ENCODE measurements at places on chromosomes 11 and 22.

GRCh38 chr11:69599502-69599901 is 41.5 kb upstream of the CCND1 start:
- no peak for DNase-seq

GRCh38 chr11:63683133-63683991 is 2.1 kb downstream of the RTN3 start:
- no peak for DNase-seq

- DNase-seq, result no peak
Measured at GRCh38 chr11:33936725-33937604, 45.1 kb upstream of the LMO2 start.

DNA sequence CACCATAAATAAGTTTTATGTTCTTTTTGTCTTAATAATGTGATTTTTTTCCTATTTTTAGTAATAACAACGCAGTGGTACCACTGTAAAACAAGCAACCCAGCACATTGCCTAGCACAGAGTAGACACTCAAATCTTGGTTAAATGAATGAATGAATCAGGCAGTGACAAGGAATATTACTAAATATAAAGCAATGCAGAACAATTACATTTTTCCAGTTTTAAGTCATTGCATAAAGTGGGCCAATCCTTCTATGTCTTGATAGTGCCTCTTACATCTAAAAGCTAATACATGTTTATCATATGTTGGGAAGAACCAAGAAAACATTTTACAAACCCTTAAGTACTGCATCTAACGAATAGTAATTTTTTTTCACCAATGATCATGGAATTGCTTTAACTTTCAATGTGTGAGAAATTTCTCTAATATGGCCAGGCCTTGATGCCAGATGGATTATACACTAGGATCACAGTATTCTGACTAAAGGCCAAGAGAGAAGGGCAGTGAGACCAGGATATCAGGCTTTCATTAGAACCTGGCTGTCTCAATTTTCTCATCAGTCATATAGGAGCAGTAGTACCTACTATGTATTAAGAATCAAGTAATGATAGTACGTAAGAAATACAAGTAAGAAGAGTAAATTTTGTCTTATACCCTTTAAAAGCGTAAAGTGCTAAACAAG is 88.5 kb downstream of the TRIM44 start:
- DNase-seq, result no peak

DNA sequence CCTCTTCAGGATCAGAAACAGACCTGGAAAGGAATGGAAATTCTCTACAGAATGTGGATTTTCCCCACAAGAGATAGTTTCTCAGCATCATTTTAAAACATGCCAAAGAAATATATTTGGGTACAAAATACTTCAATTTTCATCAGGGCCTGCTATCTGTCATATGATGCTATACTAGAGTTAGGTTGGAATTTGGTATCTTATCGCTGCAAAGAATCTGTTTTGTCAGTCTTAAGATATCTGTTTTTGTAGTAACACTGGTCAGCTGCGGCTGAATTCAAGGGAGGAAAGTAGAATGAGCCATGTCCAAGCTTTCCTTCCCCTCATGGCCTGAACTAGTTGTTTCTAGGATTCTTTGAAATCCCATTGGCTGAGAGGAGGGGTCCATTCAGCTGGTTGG is 806.4 kb downstream of the KCNA4 start:
- no peak for DNase-seq

- DNase-seq, result no peak
Measured at GRCh38 chr11:125950696-125951651, 5.1 kb downstream of the VSIG10L2 start.

DNA sequence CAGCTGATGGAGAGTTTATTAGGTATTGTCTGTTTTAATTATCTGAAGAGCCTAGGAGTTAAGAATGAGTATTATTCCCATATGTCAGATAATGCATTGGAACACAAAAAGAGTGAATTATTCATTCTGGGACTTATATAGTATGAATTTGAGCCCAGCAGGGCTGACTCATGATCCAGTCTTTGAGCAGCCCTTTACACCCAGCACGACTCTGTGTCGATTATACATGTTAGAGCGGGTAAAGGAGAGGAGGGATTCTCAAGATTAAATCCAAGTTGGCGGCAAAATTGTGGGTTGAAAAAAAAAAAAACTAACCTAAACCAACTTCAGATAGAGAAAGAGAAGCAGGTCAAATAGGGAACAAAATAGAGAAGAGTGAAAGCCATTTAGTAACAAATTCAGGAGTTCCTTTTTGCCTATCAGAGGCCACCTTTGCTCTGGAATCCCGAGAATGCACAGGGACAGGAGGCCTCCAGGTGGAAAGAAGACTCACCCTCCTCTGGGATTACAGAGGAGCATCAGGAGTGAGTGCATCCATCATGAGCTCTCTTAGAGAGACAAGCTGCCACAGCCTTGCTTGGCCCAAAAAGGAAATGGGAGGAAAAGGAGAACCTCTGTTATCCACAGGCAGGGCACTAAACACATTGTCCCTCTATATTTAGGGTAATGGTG is 3.1 kb downstream of the MRGPRX1 start:
- no peak for DNase-seq

DNA sequence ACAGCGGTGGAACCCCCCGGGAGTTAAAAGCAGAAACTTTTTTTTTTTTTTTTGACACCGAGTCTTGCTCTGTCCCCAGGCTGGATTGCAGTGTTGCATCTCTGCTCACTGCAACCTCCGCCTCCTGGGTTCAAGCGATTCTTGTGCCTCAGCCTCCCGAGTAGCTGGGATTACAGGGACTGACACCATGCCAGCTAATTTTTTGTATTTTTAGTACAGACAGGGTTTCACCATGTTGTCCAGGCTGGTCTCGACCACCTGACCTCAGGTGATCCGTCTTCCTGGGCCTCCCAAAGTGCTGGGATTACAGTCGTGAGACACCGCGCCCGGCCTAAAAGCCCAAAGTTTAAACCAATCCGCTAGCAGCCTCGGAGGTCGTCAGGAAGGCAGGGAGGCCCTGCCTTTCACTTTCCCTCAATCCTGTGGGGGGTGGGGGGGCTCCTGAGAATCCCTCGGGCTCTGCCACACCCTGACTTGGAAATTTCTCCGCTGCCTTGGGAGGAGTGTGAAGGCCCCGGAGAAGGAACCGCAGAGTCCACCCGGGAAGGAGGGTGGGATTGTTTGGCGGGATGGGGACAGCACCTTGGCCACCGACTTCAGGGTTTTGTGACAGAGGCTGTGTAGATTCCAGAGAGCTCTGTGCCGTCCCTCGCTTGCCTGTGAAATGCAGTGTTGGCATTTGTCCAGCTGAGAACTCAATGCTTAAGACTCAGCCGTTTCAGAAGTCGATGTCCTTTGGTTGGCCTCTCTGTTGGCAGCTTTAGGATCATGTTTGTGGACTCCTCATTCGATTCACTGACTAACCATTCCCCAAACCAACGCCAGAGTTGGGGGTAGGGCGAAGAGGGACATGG is 1.0 kb downstream of the ARHGAP8 start:
- no peak for DNase-seq

DNA sequence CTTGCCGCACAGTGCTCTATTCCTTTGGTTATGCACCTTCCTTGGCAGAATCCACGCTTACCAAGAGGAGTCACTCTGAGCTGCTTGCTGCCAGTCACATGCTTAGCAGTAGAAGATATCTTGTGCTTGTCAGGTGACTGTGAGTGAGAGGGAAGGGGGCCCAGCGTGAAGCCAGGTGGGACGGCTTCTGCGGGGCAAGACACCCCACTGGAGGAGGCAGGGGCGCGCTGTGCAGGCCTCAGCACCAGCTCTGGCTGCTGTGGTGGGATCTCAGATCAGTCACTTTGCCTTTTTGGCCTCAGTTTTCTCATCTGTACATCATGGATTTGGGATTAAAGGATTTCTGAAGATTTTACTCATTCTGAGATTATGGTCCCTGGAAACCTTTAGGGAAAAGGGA is 63.9 kb upstream of the B3GAT1 start:
- DNase-seq, result no peak

- no peak for DNase-seq
Measured at GRCh38 chr22:37562049-37562875, 2.0 kb downstream of the CDC42EP1 start.

GRCh38 chr11:125499563-125499962 is 3.5 kb upstream of the FEZ1 start:
- DNase-seq, result no peak

- DNase-seq, result no peak
Measured at GRCh38 chr11:19691815-19692500, 20.7 kb upstream of the NAV2 start.

- DNase-seq, result no peak
Measured at GRCh38 chr11:825366-826226, 2.1 kb upstream of the CRACR2B start.

GRCh38 chr11:63912678-63913077 is 4.3 kb downstream of the RCOR2 start:
- no peak for DNase-seq

DNA sequence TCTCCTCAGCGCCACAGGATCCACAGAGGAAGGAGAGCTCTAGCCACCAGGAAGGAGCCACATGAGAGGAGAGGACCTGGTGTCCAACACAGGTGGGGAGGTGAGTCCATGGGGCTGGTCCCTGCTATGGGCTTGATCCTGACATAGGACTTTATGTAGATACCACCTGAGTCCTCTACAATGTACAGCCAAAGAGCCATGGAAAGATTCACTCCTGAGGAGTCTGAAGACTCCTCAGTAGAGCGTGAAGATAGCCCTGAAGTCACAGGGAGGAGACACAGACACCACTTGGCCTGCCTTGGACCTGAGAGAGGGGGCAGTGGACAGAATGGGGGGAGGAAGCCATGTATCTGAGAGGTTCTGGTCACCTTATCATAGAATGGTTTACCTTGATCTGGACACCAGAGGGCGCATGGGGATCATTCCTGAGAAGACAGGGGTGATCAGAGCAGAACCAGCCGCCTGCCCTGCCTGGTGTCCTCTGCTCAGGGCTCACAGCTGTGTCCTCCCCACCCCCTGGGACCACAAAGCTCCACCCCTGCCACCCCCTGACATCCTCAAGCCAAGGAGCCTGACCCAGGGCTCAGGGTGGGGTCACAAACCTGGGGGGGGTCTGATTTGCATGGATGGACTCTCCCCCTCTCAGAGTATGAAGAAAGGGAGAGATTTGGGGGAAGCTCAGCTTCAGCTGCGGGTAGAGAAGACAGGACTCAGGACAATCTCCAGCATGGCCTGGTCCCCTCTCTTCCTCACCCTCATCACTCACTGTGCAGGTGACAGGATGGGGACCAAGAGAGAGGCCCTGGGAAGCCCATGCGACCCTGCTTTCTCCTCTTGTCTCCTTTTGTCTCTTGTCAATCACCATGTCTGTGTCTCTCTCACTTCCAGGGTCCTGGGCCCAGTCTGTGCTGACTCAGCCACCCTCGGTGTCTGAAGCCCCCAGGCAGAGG is 77.0 kb downstream of the ZNF280B start:
- DNase-seq, result peak; percentile 39

- no peak for DNase-seq
Measured at GRCh38 chr11:62875698-62876478, 4.8 kb upstream of the SLC3A2 start.

GRCh38 chr11:86056351-86056854 is 12.5 kb downstream of the PICALM start:
- DNase-seq, result no peak

DNA sequence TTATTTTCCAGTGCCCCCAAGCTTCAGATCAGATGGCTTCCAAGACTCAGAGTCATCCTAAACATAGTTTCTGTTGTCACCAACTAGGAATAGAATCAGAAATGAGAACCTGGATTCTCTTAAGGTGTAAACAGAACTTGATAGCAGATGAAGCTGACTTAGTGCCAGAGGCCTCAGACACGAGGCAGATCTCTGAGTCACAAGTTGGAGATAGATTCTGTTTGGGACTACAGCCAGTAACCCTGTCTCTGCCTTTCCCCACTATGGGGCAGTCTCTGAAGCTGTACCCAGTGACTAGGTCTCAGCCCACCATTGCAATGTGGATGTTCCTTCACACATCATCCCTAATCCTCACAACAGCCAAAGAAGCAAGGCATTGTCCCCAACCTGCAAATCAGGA is 25.4 kb downstream of the NEU3 start:
- no peak for DNase-seq

- DNase-seq, result no peak
Measured at GRCh38 chr22:50284479-50284878, 14.3 kb upstream of the MAPK11 start.

DNA sequence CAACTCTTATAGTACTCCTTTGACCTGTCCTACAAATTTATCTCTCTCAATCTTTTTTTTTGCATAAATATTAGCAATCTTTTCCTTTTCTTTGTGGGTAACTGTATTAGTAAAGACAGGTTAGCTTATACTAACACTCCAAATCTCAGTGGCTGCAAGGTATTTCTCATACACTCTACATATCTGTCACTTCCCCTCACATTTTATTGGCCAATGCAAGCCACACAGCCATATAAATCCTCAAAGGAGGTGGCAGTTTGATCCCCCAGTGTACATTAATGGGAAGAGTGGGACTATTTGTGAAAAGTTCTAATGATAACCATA is 42.6 kb upstream of the EED start:
- DNase-seq, result no peak

- no peak for DNase-seq
Measured at GRCh38 chr11:15947681-15948648, 408.4 kb downstream of the SOX6 start.

- DNase-seq, result no peak
Measured at GRCh38 chr11:72639502-72640375, 34.5 kb downstream of the PDE2A start.

DNA sequence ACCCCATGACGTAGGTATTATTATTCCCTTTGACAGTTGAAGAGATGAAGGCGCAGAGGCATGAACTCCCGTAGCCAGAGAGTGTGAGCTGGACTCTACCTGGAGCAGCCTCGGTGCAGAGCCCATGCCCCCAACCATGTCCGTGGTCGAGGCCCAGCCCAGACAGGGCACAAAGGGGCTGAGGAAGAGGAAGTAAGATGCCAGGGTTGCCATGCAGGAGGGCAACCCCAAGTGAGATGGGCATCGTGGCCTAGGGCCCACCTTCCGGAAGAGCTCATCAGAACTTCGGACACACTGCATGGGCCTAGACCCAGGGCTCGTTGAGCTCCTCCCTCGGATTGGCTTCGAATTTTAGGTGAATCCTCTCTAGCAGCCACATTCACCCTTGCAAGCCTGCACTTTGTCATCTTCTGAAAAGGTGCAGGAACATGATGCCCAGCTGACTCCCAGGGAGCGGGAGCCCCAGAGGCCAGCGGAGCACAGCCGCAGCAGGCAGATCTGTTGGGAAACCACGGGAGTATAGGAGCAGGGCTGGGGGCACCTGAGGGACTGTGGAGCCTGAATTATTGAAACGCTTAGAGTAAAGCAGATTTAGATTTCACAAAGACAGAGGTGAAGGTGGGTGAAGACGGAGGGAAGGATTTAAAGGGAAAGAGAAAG is 29.0 kb upstream of the JAM3 start:
- no peak for DNase-seq

DNA sequence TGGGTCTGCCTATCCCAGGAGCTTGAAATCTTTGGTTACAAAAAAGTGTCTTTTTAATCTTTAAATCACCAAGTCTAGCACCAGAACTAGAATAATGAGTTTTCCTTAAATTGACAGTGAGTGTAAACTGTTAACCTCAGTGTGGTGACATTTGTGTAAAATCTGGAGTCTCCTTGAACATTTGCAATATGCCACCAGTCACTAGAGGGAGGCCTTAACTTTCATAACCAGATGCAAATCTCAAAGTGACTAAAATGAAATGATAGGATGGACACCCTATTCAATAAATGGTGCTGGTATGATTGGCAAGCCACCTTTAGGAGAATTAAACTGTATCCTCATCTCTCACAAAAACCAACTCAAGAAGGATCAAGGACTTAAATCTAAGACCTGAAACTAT is 8.3 kb upstream of the SCGB1D2 start:
- DNase-seq, result no peak
